CD4-positive, alpha-beta memory T cell (primary cell): ENCODE measurements at places on chromosomes 2 and 18.

DNA sequence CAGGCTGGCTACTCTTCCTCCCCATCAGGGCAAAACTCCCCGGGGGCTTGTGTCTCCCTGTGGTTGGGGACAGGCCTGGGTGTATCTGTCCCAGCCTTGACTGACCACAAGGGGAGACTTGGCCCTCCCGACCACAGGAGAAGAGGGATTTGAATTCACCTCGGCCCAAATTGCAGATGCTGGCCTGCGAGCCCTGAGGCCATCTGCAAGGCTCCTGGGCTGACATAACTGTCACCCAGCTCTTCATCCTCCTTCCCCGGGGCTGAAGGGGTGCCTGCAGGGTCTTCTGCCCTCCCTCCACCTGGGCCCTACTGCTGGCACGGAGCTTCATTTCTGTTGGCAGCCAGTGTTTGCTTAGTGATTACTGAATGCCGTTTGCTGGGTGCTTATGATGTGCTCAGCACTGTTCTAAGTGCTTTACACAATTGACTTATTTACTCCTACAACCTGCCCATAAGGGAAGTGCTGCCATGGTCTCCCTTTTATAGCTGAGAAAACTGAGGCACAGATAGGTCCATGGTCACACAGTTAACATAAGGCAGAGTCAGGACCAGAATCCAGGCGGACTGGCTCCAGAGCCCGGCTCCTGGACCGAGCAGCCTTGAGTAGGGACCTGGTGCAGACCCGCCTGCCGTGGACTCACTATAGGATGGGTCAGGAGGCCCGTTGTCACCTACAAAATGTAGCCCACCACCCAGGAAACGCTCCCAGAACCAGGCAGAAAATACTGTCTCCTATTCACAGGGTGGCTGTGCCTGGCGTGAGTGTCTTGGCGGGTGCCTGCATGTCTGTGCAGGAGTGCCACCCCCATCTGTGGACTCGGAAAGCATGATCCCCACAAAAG is 18.9 kb downstream of the STEAP3 start:
- no peak for DNase-seq

- DNase-seq = no peak
Observed at GRCh38 chr2:207088276-207088675, 77.5 kb downstream of the KLF7 start.

- no peak for DNase-seq
Observed at GRCh38 chr2:205053827-205054410, 508.6 kb downstream of the PARD3B start.

GRCh38 chr2:61882850-61883249 is 5.6 kb downstream of the CCT4 start:
- no peak for DNase-seq

DNA sequence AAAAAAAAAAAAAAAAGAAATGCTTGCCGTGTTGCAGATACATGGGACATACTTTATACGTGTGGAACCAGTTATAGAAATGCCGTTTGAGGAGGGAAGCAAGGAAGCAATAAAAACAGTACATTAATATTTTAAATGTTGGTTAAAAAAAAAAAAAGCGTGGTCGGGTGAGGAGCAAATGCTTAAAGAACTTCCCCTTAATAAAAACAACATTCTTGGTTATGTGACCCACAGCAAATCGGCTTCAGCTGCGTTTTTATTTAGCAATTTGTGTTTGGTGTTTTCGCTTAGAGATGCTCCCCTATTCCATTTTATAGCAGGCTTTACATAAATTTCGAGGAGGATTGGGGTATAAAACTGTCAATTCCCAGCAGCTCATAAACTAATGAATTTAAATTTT is 223.6 kb downstream of the LRRTM1 start:
- no peak for DNase-seq

DNA sequence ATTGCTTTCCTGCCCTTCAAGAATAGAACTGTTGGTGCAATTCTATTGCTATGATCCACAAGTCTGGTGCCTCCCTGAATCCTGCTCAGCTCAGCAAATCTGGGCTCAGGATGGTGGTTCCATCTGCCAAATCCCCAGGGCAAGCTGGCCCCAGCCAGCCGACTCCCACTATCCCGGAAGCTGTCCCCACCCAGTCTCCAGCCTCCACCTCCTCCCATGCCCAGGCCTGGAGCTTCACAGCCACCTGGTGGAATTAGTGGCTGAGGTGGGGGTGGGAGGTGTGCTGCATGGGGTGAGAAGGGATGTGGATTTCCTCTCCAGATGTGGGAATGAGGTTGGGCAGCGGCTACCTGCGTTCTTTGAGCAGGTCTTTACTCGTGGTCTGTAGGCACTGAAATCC is 119.3 kb upstream of the SMAD2 start:
- DNase-seq = no peak

GRCh38 chr2:29025711-29026110 is 44.6 kb downstream of the TOGARAM2 start:
- DNase-seq = no peak

- DNase-seq = no peak
Observed at GRCh38 chr18:59663096-59663495, 34.1 kb downstream of the CCBE1 start.

- no peak for DNase-seq
Observed at GRCh38 chr2:11169333-11169732, 14.1 kb downstream of the SLC66A3 start.

DNA sequence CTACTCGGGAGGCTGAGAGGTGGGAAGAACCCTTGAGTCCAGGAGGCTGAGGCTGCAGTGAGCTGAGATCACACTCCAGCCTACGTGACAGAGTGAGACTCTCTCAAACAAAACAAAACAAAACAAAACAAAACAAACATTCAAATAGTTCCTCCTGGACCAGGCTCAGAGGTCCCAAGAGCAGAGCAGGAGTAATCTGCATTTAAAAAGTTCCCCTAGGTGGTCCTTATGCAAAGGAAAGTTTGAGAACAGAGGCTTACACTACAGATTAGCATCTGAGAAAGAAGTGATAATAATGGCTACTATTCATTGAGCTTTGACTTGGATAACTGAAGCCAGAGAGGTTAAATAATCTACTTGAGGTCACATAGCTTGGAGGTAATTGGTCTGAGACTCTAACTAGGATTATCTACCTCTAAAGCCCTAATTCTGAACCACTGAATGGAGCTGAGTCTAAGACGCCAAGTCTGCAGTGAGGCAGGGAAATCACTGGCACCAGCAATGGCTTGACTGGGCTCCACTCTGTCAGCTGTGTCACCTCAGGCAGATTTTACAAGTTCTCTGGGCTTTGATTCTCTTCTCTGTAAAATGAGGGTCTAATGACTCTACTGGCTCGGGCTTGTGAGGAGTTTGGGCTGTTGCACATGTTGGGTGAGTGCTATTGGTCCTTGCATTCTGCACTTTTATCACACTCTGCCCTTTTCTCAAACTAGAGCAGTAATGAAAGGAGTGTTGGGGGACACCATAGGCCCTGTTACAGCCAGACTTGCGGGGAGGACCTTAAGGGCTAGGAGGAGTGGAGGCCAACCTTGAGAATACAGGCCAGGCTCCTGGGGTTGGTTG is 29.2 kb upstream of the DLX2 start:
- DNase-seq = no peak

DNA sequence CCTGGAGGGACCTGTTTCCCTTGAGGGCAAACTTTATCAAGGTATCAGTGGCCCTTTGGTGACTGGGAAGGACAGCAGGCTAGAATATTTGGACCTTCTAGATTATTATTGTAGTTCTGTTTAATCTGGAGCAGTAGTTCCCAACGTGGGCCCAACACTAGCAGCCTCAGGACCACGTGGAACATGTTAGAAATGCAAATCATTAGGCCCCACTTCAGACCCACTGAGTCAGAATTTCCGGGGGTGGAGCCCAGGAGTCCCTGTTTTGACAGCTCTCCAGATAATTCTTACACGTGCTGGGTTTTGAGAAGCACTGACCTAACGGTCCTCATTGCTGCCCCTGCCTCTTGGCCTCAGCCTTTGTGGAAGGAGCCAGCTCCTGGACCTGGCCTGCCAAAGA is 25.5 kb upstream of the DYNC2LI1 start:
- no peak for DNase-seq

- DNase-seq = peak; percentile 78
Observed at GRCh38 chr18:24138789-24139616, at the start of gene CABYR. Gene CABYR (plus strand): TSS chr18:24139062. CDS start chr18:24143115, 4,053 bp downstream.

DNA sequence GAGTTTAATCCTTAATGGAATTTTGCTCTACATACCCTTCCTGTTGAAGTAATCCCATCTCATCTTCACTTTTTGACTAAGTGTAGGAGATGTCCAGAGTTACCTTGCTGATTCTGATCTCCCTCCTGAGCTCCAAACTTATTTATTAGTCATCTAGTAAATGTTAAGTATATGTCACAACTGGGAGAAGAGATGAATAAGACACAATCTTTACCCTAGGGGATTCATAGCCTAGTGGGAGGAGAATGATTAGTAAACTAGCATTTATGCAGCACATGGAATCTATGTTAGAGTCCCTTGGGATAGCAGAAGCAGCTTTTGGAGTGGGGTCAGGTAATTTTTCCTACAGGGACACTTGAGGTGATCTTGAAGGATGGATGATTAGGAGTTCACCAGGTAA is 20.7 kb downstream of the ACVR2A start:
- no peak for DNase-seq

GRCh38 chr18:43596105-43596712 is 318.9 kb upstream of the SYT4 start:
- no peak for DNase-seq

DNA sequence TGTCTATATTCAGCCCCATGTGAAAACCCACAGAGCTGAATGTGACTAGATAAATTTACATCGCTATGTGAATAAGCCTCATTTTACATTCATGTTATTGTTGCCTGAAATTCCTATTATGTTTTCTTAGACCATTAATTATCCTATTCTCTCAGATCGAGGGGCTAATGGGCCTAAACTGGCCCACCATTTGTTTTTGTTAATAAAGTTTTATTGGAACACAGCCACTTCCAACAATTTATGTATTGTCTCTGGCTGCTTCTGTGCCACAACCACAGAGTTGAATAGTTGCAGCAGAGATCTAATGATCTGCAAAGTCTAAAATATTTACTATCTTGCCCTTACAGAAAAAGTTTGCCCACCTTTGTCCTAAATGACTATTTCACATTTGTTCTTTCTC is 61.0 kb downstream of the KLHL14 start:
- no peak for DNase-seq

- DNase-seq = no peak
Observed at GRCh38 chr2:63926815-63927214, 85.1 kb downstream of the UGP2 start.

DNA sequence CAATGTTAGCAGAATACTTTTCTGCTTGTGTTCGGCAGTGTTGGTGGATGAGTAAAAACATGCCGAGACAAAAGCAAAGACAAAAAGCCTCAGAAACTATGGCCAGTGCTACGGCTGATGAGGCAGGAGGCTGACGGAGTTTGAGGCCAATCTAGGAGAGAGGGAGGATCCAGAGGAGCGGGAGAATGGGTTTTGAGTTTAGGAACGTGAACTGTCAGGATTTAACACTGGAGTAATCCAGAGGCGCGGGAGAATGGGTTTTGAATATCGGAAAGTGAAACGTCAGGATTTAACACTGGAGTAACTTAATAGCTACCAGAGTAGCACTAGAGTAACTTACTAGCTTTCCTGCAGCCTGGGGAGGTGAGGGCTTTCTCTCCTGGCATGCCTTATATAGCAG is 37.4 kb downstream of the LYPD6B start:
- DNase-seq = no peak

GRCh38 chr2:171610824-171611223 is 76.4 kb upstream of the DYNC1I2 start:
- no peak for DNase-seq

- no peak for DNase-seq
Observed at GRCh38 chr2:62505750-62506420, at the start of gene TMEM17. Gene TMEM17 (minus strand): TSS chr2:62506195. CDS start chr2:62506129, 66 bp downstream.

DNA sequence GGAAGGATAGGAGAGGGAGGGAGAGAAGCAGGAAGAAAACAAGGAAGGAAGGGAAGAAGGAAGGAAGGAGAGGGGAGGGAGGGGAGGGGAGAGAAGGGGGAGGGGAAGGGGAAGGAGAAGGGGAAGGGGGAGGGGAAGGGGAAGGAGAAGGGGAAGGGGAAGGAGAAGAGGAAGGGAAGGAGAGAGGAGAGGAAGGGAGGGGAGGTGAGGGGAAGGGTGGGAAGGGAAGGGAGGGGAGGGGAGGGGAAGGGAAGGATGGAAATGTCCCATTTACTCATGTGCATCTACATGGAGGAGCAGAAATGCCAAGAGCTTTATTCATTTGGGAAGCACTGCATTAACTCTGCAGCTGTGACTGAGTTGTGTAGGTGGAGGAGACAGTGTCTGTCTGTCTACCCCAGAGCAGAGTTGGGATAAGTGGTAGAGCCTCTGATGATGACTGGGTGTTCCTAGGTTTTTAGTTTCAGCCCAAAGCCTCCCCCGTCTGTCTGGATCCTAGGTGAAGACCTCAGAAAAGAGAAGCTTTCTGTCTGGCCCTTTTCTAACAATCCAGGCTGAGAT is 131.3 kb downstream of the COL6A3 start:
- no peak for DNase-seq

DNA sequence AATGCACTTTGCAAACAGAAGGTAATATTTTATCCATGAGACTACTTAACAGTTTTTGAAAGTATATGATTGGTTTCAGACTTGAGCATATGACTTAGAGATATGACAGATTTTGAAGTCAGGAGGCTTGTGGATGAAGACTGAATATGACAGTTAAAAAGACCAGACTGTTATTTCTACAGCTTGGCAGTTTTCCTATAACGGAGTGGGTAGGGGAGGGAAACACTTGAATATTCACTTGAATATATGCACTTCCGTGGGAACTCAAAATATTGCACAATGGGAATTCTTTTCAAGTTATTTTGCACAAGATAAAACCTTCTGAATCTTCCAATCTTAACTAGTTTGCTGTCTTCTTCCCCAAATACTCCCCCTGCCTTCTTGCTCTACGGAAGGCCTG is 64.6 kb upstream of the ACKR3 start:
- DNase-seq = no peak

DNA sequence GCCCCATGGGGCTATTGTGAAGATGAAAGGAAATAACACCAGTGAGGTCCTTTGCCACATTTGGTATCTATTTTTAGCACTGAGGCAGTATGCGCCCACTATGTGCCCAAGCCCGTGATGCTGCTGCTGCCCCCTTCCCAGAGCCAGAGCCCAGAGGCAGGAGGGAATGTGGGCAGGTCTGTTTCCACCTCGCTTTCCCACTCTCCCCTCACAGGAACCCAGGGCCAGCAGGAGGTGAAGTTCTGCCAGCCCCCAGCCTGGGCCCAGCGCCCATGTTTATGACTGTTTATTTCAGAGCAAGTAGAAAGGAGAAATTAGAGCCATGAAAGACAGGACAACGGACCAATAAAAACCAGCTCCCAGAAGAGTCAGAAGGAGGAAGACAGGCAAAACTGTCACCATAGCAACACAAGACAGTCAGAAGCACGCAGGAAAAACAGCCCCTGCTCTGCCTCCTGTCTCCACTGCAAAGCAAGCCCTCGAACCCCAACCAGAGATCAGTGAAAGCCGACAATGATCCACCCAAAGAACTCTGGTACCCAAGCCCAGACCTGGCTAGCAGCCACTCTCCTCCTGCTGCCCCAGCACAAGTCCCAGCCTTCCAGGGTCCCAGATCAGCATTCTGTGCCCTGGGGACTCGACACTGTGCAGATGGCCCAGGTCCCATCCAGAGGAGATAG is 1.4 kb downstream of the CYRIA start:
- DNase-seq = no peak
